ENCODE measurements at places on chromosomes 16 and 17.

DNA sequence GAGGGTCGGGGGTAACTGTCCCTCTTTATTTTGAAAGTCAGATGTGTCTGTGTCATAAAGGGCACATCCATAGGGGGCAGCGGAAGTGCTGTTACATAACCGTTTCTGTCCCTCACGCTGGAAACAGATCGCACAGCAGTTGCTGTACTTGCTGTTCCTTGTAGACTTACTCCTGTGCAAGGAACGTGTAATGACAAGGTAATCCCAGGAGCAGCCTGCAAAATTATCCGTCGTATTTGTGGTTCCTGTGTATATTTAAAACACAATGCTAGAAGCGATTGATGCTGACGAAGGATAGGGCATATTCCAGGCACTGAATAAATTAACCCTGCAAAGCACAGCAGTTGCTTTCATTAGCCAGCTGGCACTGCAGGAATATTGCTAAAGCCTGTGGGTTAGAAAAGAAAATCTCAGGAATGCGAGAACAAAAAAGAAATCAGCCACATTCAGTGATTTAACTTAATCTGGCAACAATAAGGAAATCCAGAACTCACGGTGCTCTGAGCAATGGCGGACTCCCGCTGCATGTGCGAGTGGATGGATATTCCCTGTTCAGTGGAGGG lies 76.2 kb downstream of the SPECC1 start:
- DNase-seq, result no peak

- no peak for DNase-seq
Measured at GRCh38 chr16:22191532-22192260, 14.4 kb upstream of the EEF2K start.

DNA sequence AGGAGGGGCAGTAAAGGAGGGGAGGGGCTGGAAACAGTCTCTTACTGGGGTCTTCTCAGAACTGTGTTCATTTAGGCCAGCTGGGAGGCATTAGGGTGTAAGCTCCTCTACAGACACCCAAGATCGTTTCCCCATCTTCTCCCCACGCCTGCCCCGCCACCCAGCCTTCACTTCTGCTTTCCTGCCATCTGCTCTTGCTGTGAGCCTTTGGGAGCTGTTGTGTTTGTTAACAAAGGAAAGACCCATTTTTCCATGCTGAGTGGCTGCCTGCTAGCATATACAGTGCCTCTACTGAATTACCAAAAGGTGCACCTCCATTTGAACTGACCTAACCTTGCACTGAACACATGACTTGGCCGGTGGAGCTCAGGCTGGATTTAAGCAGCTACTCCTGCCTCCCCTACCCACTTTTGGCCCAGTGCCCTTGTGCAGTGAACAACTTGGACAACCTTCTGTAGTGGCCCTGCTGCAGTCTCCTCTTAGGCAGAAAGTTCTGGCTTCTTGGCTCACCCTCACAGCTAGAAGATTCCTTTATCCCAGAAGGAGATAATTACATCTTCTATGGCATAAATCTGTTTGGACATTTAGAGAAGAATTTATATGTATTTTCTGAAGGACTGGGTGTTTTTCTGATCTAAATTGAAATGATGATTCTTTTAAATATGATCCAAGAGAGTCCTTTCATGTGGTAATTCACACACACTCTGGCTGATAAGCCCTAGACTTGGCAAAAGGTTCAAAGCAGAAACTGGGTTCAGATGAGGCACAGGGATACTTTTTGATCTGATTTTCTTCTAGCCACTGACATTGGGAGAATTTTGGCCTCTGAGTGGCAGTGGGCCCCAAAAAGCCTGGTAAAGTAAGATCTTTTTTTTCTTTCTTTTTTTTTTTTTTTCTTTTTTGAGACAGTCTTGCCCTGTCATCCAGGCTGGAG lies 81.9 kb upstream of the HNF1B start:
- DNase-seq, result no peak

- DNase-seq, result no peak
Measured at GRCh38 chr17:63821804-63822203, 5.4 kb upstream of the PSMC5 start.

DNA sequence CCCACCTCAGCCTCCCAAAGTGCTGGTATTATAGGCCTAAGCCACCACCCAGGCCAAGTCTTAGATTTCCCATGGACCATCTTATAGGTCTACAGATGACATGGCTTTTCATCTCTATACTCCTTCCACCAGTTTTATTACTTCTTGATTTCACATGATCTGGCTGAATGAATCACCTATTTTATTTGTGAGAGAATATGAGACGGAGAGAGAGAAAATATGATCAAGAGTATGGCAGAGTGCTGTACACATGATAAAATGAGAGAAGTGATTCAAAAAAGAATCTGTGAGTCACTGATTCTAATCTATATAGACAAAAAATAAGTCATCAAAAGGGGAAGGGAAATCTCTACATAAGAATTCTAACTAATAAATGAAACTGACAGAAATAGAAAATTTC lies 13.7 kb downstream of the ACSM1 start:
- DNase-seq, result no peak

DNA sequence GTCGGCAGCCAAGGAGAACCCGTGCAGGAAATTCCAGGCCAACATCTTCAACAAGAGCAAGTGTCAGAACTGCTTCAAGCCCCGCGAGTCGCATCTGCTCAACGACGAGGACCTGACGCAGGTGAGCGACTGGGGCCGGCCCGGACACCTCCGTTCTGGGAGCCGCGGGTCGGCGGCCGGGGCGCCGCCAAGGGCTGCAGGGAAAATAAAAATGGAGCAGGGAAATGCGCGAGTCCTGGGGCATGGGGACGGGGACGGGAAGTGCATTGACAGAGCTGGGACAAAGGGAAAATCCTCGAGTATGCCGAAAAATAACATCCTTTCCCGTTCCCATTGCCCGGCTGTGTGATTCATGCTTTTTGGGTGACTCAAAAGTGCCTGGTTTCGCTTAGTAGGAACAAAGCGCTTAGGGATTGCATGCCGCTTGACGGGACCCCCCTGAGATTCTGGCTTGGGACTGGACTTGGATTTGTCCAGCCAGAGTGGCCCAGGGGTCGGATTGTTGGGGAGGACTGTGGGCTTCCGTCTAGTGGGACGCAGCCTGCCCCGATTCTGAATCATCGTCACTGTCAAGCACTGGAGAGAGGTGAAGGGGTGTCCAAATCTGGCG lies 699 bp downstream of the MPRIP start:
- no peak for DNase-seq

DNA sequence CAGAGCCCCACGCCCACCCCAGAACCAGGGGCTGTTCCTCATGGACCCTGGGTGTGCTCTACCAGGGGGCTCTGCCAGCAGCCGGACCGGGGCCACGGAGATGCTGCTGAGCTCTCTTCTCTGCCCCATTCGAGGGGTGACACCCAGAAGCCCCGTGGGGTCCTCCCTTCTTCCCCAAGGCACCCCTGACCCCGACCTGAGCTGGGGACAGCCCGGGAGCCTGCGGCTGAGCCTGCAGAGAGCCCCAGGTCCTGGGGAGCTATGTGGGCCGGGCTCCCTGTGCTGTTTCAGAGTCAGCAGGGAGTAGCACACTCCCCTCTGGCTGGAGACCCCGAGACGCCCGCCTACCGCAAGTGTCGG lies 1.2 kb upstream of the PRR35 start:
- DNase-seq, result no peak

DNA sequence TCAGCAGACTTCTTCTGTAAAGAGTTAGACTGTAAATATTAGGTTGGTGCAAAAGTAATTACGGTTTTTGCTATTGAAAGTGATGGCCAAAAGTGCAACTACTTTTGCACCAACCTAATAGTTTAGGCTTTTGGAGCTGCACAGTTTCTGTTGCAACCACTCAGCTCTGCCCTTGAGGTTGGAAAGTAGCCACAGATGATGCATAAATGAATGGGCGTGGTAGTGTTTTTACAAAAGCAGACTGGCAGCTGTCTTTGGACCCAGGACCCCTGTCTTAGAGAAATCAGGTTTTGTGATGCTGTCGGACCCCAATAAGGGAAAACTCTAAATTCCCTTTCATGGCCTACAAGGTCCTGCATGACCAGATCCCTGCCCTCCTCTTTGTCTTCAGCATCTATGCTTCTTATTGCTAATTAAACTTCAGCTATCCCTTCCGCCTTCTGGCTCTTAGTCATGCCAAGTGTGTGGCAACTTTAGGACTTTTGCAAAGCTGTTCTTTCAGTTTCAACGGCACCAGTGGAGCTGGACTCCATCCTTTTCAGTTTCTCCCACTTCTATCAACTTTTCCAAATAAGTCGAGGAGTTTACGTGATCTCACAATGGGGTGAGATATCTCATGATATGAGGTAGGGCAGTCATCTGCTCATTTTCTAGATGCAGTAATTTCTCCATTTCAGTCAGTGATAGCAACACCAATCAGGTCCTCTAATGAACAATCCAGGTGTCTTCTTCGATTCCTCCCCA lies 232.3 kb downstream of the XYLT1 start:
- DNase-seq, result no peak

GRCh38 chr17:67469208-67469980 lies 92.3 kb downstream of the PITPNC1 start:
- no peak for DNase-seq

- no peak for DNase-seq
Measured at GRCh38 chr17:58172369-58173071, 5.7 kb downstream of the OR4D2 start.

DNA sequence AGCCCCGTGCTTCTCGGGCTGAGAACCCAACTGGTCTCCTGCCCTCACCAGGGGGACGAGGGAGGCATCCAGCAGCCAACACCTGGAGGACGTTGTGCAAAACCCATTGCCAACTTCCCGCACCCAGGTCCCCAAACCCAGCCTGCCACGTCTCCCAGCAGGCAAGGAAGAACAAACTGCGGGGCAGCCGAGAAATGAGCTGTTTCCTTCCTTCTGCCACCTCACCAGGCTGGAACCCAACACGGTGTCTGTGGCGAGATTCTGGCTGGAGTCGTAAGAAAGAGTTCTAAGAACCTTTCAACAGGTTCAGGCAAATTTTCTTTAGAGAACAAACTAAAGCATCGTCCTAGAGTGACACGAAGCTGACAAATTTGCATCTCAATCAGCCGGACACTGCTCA lies 3.6 kb downstream of the SLC43A2 start:
- DNase-seq, result no peak

Data from NCI-H2107 (cell line).